KBM-7 (cell line): ENCODE measurements at places on chromosomes 16 and 17.

GRCh38 chr17:60390925-60391470, 935 bp downstream of the USP32 start:
- DNase-seq, result peak; percentile 56

DNA sequence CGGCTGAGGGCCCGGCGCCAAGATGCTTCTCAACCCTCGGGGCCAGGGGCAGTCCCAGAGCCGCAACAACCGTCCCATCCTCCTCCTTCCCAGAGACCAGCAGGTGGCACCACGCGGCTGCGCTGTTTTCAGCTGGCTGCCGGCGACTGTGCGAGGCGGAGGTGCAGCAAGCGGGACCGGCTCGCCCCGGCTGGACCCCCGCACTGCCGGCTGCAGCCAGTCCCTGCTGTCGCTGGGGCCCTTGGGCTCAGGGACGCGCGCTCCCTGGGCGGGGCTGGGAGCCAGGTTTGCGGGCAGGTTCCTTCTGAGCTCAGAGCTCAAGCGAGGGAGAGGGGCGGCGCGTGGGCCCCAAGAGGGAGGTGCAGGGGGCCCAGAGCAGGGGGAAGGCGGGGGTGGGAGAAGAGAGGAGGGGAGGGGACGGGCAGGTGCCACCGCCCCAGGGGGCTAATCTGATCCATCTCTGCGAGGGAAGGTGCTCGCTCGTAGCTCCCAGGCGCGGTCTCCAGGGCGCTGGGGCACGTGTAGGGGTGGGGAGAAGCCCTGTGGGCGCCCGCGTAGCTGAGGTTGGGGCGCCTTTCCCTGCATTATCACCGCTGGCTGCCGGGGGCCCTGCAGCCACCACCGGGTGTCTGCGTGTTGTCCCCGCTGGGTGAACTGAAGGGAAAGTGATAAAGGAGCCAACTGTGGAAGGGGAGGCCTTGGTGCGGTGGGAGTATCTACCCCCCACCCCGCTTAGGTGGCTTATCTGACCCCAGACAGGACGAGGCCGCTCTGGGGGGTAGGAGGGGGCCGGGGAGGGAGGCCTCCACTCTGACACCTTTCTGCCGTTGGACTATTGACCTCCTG, 24.2 kb downstream of the STAT5A start:
- peak; percentile 91 for DNase-seq

DNA sequence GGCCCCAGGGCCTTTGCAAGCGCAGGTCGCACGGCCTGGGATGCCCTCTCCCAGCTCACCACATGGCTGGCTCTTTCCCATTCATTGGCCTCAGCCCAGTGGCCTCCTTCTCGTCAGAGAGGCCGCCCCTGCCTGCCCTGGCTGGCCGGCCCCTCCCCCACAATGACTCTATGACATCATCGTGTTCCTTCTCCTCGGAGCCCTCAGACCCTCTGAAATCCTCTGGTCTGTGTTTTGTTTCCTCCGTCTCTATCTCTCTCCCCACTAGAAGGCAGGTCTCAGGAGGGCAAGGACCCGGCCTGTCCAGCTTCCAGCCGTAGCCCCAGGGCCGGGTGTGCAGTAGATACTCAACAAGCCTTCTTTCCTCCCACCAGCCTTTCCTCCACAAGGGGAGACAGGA, 164.8 kb upstream of the FOXF1 start:
- DNase-seq, result no peak

DNA sequence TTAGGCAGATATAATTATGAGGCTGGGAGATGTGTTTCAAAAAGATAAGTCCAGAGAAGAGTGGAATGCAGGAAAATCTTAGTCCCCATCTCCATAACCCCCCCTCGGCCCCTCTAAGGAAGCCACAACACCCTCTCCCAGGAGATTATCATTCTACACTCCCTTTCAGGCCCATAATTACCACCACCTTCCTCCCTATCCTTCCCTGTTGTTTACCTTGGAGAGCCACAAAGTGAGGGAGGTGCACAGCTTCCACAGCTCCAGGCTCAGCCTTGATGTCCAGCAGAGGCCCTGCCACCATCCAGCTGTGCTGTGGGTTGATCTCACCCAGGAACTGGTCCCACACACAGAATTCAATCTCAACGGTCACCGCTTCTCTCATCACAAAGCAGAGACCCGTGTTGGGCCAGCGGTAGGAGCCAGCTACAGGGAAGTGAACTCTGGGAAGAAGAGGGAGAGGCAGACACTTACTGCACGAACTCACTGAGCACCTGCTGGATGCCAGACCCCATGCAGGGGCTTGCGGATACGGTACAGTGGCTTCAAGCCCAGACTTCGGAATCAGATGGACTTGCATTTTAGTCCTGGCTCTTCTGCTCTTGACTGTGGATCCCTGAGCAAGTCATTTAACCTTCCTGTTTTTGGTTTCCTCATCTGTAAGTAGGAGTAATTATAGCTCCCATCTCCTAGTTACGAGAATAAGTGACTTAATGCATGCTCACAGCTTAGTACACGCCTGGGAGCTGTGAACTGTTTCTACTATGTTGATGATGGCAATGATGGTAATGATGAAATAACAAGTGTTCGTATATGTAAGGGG, 44.1 kb downstream of the MIS12 start:
- DNase-seq, result no peak

- DNase-seq, result no peak
These were observed at the start of gene ARHGAP23 for GRCh38 chr17:38428112-38428642. Gene ARHGAP23, plus strand, starts transcription at chr17:38428464. Its CDS starts 22 bp downstream, at chr17:38428486.

- DNase-seq, result no peak
These were observed 21.2 kb downstream of the CDC42EP4 start for GRCh38 chr17:73290399-73291259.

GRCh38 chr17:43823350-43824084, 9.4 kb downstream of the MPP3 start:
- no peak for DNase-seq

GRCh38 chr16:85502357-85502756, 110.8 kb upstream of the GSE1 start:
- no peak for DNase-seq

DNA sequence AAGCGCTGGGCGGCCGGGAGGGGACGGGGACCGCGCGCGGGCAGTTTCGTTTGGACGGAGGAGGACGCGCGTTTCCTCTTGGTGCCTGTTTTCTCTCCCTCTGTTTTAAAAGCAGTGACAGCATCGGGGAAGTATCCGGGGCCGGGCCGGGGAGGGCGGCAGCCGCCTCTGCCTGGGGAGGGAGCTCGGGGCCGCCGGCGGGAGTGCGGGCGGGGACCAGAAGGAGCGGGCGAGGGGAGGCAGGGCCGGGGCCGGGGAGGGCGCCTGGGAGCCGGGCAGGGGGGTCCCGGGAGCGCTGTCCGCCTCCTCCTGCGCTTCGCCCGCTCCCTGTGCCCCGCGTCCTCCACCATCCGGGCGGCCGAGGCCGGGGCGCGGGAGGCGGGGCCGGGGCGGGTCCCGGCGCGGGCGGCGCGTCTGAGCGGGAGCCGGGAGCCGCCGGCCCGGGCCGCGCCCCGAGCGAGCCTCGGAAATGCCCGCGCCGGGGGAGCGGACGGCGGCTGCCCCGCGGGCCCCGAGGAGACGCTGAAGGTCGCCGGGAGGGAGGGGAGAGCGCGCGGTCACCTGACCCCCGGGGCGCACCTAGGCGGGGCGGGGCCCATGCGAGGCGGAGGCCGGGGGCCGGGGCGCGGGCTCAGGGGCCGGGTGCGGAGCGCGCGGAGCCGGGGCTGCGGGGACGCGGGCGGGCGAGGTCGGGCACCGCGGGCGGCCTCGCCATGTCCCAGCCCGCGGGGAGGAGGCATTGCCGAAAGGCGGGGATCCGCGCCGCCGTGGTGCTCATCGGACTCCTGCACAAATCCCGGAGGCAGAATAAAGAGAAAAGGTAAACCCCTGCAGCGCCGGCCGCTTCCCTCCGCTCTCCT, 57.3 kb downstream of the RAP1GAP2 start:
- DNase-seq, result peak; percentile 36

- DNase-seq, result no peak
These were observed 13.3 kb upstream of the RAI1 start for GRCh38 chr17:17667947-17668346.

DNA sequence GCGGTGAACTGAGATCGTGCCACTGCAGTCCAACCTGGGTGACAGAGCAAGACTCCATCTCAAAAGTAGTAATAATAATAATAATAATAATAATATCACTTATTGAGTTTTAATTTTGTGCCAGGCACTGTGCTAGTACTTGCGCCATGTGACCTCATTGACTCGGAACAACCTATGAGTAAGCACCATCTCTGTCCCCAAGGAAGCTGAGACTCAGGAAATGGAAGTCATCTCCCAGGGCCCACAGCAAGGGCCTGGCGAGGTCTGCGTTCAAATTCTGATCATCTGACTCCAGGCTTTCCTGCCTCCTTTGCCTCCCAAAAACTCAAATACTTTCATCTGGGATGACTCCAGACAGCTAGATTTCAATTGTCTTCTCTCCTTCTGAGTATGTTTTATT, 162.9 kb downstream of the SEC14L1 start:
- no peak for DNase-seq

DNA sequence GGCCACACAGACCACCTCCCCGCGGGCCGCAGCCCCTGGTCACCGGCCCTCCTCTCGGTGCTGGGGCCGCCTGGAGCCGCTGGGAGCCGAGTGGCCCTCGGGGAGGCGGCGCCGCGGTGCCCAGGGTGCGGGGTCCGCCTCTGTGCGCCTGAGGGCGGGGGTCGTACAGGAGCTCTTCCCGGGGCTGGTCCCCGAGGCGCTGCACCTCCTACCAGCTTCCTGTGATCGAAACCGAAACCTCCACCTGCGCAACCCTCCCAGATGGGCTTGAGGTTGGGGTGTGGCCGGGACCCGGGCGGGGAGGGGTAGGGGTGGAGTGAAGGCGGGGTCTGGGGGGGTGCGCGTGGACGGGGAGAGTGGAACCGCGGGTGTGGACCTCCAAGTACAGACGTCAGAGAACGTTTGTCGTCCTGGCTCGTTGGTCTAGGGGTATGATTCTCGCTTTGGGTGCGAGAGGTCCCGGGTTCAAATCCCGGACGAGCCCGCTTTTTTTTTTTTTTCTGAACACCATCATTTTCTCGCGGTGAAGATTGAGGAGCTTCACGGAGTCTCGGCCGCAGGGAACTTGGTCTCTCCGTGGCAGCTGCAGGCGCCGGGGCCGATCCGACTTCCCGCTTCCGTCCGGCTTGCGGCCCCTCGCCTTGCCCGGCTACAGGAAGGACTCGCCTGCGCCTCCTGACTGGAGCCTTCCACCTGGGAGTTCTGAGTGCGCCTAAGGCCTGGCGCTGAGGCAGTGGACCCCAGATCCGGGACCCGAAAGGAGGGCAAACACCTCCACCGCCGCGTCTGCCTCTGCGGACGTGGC, 23.9 kb downstream of the ZNF213 start:
- DNase-seq, result peak; percentile 97

- no peak for DNase-seq
These were observed 10.4 kb downstream of the GALK1 start for GRCh38 chr17:75754378-75755204.

DNA sequence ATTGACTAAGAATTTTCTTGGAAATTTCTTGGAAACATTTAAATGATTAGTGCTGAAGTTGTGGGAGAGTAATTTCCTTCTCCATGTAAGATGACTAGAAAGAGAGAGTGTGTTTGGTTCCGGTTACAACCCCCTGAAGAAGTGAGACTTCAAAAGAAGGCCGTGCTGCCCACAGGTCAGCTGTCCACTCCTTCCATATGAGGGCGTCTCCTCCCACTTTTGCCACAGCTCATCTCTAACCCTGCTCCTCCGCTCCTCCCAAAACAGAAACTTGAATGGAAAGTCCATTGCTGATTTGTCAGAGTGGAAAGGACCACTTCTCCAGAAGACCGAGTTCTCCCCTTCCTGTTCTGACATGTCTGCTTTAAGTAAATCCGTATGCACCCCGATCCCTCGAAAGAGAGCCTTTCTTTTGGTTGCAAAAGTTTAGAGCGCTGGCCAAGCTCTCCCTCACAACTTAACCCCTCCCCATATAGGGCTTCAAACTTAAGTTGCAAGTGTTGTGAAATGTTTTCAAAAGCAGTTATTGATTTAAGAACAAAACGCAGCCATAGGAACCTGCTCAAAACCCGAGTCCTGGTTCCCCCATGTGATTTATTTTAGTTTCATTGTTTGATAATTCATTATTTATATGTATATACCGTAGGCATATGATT, 129.5 kb downstream of the SOCS1 start:
- no peak for DNase-seq

GRCh38 chr17:50923611-50924010, 57.5 kb upstream of the TOB1 start:
- no peak for DNase-seq

DNA sequence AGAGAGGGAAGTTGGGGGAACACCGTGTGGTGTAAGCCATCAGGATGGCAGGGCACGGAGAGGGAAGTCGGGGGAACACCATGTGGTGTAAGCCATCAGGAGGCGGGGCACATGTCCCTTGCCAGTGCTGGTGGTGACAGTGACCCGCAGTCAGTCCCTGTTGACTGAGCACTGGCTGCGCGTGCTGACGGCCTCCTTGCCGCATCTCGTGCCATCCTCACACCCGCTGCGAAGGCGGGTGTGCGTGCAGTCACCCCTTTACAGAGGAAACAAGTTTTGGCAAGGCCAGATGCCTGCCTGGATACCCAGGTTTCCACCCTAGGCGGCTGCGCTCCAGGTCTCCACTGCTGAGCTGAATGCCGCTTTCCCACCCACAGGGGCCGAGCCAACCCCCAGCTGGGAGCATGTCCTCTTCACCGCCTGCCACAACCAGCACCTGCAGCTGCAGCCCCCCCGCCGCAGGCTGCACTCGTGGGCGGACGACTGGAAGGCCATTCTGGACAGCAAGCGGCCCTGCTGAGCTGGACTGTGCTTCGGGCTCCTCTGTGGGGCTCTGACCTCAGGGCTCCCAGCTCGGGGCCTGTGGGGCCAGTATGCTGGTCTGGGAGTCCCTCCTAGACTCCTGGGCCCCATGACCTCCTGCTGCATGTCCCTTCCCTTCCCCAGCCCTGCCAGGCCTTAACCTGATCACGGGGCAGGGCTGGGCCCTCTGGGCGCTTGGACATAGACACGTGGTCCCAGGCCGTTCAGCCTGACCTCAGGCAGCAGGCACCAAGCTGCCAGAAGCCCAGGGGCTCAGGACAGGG, 43.5 kb downstream of the NT5M start:
- DNase-seq, result no peak

DNA sequence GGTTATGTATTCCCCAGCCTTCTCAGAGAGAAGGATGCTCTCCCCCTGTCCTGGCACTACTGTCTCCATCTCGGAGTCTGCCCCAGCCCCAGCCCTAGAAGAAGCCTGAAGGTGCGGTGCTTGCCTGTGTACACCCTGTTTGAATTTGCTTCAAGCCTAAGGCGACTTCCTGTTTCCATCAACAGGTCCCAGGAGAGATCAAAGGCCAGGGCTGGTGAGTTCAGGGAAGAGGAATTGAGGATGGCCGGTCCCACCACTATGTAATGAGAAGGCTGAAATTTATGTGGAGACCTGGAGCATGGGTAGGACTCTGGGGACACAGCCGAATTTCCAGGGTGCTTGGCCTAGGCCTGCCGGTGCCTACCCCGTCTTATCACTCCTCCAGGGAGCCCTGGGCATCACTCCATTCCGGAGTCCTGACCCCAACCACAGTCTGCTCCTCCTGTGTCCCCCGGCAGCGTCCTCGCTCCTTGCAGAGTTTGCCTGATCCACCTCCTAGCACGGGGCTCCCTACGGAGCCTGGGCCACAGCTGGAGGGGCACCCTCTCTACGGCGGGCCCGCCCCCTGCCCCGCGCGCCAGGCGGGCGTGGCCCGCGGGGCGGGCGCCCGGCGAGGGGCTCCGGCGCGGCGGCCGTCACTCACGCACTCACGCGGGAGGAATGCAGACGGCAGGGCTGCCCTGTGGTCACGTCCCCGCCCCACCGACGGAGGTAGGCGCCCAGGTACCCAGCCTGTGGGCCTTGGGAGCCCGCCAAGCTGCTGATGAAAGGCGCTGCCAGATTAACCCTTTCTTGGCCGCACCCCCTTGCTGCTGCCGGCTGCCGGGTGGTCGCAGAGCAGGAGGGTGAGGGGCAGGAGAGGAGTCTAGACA, 53.8 kb upstream of the TAC4 start:
- DNase-seq, result no peak
